Stimulated activated CD4-positive, alpha-beta T cell treated with anti-CD3 and anti-CD28 coated beads, Interleukin-1b, Interleukin-23, amount 100 ng/mL, for 1 hour (primary cell): ENCODE measurements at places on chromosomes 5 and 9.

DNA sequence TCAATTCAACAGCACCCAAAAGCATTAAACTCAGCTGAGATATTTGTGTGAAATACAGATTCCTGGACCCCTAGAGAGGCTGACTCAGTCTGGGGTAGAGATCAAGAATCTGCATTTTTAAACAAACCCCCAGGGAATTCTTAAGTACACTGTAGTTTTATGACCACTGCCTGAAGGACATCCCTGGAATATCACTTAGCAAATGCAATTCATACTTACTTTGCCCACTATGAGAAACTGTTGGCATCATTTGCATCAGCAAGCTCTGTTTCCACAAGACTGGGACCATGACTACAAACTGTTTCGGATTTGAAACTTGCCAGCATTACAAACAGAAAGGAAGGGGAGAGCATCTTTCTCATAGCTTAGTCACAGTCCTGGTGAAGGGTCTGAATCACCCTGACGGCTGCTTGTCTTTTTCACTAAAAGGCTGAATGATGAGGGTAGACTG lies 63.7 kb downstream of the MLLT3 start:
- no peak for DNase-seq

GRCh38 chr9:570187-570586 lies 271.3 kb upstream of the DMRT1 start:
- no peak for DNase-seq

DNA sequence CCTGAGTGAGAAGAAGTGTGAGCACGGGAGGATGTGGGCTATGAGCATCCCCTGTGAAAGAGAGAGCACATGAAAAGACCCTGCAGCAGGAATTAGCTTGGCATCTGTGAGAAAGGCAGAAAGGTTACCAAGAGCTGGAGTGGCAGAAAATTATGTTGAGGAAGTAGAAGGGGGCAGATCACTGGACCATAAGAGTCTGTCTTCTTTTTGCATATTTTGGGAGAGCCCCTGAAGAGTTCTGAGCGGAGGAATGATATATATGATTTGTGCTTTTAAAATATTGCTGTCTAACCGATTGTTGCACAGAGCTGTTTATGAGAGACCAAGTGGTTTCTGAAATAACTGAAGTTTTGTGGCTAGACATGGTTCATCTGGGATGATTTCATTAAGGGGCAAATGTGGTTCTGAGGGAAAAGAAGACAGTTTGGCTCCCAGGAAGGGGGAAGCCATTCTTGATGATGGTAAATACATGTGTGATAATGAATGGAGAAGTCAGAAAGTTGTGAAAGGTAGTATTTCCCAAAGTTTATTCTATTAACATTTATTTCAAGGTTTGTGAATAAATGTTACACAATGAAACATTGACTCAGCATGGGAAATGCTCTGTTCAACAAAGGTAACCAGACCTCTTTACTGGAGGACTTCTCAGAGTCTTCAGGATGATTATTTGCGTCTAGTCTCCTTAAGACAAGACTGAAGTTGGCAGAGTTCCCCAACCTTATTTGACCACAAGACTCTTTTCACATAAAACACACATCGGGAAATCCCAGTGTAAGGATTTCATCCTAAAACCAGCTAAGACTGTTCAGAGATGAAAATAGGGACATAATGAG lies 31.5 kb upstream of the ADRB2 start:
- DNase-seq: no peak

- no peak for DNase-seq
Observed at GRCh38 chr5:7742241-7742656, 108.7 kb downstream of the CFAP90 start.

DNA sequence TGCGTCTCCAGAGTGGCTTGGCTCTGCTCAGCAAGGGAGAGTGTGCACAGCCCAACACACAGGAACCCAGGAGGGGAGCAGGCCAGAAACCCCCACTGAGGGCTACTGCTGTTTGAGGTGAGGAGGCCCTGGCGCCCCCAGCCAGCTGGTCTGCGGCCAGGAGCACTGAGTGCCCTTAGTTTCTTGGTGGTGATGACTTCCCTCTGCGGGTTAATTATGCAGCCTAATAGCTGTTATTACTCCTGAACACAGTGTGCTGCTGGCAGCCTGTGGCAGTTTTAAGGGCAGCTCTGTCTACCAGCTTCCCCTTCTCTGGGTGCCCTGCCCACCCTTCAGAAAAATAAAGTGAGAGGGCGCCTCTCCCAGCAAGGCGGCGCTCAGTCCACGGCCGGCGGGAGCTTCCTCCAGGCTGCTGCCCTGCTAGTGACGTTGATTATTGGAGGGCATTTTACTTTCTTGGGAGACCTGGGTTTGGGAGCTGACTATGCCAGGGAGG lies 19.2 kb downstream of the GADD45G start:
- no peak for DNase-seq

DNA sequence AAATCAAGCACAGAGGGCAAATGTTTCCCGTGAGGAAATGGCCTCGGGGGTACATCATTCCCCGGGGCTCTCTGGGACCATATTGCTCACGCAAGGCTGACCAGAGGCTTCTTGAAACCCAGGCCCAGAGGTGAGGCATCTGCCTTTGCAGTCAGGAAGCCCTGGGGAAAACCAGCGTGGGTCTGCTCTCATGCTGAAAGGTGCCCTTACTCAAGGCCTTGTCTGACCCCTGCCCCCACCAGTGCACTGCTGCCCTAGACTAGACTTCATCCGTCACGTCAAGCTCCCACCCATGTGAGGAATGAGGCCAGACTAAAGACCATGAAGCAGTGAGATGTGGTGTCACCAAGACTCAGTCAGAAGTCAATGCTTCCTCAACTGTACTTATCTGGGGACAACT lies 66.1 kb downstream of the PAX5 start:
- DNase-seq: no peak

GRCh38 chr5:73955271-73955846 lies 329.4 kb downstream of the ARHGEF28 start:
- DNase-seq: no peak

- DNase-seq: no peak
Observed at GRCh38 chr9:111502506-111502905, 18.3 kb upstream of the ECPAS start.

DNA sequence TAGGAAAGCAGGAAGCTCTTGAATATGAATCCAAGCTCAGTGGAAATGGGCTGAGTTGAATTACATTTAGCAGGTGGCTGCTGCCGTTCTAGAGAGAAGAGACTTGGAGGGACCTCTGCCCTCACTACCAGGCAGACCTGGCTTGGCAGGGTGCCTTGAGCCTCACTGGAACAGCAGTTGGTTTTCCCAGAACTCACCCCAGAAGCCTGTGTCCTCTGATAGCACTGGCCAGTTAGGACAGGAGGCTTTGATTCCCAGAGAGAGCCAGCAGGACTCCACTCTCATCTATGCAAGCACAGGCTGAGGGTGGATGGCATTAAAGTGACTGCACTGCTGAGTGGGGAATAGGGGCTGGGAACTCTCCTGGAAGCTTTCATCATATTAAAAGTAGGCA lies 54.8 kb downstream of the PWWP2A start:
- DNase-seq: no peak

- no peak for DNase-seq
Observed at GRCh38 chr9:91676046-91676445, 252.4 kb upstream of the NFIL3 start.

DNA sequence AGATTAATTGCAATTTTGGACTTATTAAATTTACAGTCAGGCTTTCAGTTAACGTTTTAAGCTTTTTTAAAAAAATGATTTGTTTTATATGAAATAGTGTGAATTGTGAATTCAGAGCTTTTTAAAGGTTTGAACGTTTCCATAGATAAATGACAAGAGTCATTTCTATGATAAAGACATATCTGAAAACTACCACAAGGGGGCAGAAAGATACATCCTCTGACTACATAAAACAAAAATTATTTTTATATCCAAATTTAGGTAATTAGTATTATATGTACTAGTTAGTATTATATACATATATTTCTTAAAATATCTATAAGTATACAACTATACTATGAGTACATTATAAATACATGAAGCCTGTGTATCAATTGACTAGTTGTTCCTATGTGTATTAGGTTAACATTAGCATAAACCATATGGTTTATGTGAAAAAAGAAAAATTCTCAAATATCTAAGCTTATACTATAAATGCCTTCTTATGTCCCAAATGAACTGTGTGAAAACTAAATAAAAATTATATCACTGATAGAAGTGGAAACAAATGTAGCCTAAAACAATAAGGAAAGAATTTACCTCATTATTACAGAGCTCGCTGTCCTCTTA lies 155.2 kb downstream of the MEF2C start:
- DNase-seq: no peak

GRCh38 chr9:132002643-132003318 lies 76.9 kb downstream of the MED27 start:
- no peak for DNase-seq

GRCh38 chr5:95984287-95984938 lies 22.8 kb upstream of the ELL2 start:
- no peak for DNase-seq

DNA sequence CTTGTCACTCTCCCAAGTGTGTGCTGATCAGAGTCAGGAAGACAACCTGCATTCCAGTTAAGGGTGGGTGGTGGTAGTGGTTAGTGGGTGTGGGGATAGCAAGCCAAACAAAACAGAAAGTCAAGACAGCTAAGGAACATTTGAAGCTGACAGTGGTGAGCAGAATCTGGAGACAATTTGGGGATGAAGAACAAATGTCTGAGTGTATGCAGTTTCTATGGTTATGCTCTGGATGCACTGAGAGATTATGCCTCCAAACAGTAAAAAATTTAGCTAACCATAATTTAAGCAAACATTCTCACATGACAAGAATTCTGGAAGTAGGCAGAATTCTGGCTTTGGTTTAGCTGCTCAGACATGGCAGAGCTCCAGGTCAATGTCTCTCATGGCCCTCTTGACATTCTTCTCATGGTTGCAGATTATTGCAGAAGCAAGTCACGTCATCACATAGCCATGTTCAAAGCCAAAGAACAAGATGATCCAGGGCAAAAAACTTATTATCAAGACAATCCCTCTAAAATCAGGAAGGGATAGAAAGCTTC lies 148.7 kb downstream of the LURAP1L start:
- DNase-seq: no peak

DNA sequence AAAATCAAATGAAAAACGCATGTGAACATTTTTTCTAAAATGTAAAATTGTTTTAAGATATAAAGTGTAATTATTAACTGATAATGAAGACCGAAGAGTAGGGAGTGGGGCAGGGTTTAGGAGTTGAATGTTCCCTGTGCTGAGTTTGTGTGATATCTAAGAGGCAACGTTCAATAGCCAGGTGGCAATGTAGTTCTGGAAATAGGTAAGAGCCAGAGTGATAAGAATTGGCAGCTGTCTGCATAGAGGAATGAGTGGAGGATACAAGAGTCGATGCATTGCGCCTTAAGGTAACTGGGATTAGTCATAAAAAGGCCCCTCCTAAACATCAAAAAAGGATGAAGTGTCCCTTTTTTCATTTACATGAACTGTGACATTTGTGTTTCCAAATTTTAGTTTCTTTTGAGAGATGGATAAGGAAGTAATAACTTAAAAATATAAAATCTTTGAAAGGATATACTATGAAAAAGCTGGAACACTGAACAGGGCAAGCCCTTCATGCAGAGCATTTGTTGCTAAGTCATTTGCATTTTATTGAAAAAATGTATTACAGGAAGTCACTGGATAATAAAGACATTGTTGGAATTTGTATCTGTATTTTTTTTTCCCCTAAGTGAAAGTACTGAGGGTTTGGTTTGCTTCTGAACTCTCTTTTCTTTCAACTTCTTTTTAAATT lies 659.3 kb downstream of the ACTL7B start:
- no peak for DNase-seq

DNA sequence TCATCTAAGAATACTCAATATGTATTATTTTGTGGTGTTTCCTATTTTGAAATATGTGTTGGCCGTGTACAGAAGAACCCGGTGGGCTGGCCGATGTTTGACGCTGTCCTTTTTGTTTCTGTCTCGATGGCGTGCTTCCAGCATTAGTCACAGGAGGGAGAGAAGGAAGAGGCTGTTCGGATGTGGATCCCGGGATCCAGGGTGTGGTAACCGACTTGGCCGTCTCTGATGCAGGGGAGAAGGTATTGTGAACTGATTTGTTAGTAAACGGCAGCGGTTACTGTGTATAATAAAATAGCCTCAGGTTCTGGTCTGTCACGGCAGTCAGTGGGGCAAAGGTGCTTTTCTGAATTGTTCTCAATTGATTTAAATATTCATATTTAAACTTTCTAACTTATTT lies 275.0 kb downstream of the ARHGEF28 start:
- DNase-seq: no peak

GRCh38 chr9:125166762-125167161 lies 22.8 kb downstream of the PPP6C start:
- DNase-seq: no peak

DNA sequence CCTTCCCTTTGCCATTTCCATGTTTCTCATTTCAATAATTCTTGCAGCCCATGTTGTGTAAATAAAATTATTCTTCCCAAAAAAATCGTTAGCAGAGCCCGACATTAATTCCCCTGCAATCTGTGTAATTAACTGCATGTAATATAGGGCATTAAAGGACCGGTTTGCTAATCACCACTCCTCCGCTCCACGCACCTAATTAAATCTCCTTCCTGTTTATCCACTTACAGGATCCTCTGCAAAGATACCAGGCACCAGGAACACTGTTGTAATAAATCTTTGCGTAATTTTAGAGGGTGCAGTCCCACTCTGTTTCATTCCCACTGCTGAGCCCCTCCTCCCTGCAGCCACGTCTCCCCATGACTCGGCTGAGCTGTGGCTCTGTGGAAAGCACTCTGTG lies 105.0 kb upstream of the PPP1R26 start:
- no peak for DNase-seq

DNA sequence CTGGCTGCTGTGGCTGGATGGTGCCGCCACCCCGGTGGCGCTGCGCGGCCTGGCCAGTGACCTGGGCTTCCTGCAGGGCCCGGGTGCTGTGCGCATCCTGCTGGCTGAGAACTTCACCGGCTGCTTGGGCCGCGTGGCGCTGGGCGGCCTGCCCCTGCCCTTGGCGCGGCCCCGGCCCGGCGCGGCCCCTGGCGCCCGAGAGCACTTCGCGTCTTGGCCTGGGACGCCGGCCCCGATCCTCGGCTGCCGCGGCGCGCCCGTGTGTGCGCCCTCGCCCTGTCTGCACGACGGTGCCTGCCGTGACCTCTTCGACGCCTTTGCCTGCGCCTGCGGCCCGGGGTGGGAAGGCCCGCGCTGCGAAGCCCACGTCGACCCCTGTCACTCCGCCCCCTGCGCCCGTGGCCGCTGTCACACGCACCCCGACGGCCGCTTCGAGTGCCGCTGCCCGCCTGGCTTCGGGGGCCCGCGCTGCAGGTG lies 17.5 kb downstream of the CRB2 start:
- no peak for DNase-seq

DNA sequence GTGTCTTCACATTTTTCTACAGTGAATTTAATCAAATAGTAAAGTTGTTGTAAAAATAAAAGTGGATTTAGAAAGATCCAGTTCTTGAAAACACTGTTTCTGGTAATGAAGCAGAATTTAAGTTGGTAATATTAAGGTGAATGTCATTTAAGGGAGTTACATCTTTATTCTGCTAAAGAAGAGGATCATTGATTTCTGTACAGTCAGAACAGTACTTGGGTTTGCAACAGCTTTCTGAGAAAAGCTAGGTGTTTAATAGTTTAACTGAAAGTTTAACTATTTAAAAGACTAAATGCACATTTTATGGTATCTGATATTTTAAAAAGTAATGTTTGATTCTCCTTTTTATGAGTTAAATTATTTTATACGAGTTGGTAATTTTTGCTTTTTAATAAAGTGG lies 60.4 kb downstream of the MTAP start:
- DNase-seq: no peak

- no peak for DNase-seq
Observed at GRCh38 chr5:62007457-62007856, 298.5 kb upstream of the KIF2A start.

- no peak for DNase-seq
Observed at GRCh38 chr5:662751-663435, 30.3 kb downstream of the TPPP start.
